Femur (tissue), 1 donor: ENCODE measurements at places on chromosomes 13 and 19.

DNA sequence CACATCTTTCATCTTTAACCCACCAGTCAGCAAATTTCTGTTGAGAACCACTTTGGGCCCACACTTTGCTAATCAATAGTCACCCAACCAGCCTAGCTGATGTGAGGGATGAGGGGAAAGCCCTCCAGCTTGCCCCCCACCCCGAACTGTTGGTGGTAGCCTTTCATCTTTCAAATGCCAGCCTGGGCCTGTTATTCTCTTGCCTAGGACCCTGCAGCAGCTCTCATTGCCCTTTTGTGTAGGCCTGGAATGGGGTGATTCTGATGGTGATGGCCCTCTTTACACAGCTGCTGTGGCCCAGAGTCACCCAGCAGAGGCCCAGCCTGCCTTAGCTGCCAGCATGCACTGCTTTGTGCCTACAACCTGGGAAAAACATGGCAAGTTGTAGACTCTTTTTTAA lies 294.5 kb downstream of the SLC7A1 start:
- DNase-seq = no peak

- DNase-seq = no peak
Observed at GRCh38 chr13:96415831-96416385, 326.0 kb downstream of the HS6ST3 start.

- no peak for DNase-seq
Observed at GRCh38 chr19:5343848-5344247, 3.2 kb upstream of the PTPRS start.

GRCh38 chr13:109780845-109781383 lies 5.5 kb downstream of the IRS2 start:
- DNase-seq = no peak

- no peak for DNase-seq
Observed at GRCh38 chr13:93190006-93190405, 36.6 kb upstream of the GPC6 start.

DNA sequence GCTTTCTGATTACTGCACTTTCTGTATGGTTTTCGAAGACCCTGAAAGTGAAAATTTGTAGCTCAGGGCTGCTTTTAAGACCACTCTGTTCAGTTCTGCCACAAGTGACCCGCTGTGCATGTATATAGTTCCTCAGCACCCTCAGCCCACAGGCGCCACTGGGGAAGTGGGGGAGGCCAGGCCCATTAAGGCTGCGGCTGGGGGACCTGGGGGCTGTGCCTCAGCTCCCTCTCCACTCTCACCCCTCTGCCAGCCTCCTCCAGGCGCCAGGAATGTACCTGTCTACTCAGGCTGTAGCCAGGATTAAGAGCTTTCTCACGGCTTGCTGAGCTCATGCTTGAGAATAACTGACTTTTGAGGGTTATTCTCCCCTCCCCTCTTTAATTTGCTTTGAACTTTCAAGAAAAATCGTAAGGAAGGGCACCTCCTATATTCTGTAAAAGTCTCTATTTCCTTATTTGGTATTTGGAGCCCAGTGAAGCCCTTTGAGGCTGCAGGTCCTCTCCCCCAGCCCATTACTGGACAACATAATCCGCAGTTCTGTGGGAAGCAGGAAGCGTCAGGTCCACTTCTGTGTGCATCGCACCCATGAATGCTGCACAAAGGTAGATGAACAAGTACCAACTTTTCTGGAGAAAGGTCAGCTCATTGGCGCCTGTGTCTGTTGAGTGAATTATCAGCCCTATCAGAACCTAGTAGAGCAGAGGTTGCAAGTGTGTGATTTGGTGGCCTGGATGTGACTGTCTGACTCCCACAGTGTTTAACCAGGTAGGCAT lies 29.6 kb downstream of the GJA3 start:
- DNase-seq = no peak
